ENCODE measurements at places on chromosomes 5 and 9.

GRCh38 chr9:81472701-81473100, 216.6 kb downstream of the TLE1 start:
- no peak for DNase-seq

DNA sequence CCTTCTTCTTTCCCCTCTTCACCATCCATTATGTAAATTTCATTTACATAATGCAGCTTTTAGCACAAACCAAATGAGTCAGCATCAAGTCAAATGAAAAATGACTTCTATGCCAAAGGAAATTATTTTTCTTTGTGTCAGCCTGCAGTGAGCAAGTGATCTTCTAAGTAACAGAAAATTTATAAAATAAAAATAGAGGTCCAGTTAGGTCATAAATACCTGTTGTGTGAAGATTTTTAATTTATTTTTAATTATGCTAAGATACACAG, 16.7 kb upstream of the THG1L start:
- DNase-seq = no peak

DNA sequence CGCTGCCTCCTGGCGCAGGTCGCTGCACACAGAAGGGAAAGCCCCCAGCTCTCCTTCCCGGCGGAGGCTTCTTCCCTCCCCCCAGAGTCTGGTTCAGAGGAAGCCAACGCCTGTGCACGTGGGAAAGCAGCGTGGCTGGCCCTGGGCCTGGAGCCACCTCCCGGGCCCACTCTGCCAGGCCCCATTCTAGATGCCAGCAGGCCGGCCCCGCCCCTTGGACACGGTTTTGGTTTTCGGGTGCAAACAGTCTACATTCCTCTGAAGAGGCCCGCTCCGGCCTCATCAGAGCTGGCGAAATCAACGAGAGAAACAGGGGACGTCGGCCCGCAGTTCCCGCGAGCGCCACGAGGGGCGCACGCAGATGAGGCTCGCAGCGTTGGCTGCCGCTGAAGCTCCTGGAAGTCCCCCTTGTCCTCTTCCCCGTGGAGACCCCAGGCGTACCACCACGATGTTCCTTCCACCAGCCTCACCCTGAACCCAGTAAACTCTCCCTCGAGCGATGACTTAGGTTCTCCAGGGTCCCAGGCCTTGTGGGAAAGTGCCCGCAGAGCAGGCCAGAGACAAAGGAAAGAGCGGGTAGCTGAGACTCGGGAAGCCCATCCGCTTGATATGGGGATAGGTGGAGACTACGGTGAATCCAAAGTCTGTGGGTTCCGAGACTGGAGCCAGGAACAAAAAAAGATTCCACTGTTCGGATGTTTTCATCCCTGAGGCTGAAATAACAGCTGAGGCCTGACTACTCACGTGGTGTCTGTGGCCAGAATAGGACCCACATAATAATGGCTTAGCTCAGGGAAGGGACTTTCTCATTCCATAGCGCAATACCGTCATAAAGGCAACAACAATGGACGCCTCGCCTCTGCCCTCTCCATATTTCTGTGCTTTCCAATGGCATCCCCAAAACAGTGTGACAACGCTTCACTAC, 64.2 kb downstream of the KLF4 start:
- DNase-seq = peak; percentile 56

DNA sequence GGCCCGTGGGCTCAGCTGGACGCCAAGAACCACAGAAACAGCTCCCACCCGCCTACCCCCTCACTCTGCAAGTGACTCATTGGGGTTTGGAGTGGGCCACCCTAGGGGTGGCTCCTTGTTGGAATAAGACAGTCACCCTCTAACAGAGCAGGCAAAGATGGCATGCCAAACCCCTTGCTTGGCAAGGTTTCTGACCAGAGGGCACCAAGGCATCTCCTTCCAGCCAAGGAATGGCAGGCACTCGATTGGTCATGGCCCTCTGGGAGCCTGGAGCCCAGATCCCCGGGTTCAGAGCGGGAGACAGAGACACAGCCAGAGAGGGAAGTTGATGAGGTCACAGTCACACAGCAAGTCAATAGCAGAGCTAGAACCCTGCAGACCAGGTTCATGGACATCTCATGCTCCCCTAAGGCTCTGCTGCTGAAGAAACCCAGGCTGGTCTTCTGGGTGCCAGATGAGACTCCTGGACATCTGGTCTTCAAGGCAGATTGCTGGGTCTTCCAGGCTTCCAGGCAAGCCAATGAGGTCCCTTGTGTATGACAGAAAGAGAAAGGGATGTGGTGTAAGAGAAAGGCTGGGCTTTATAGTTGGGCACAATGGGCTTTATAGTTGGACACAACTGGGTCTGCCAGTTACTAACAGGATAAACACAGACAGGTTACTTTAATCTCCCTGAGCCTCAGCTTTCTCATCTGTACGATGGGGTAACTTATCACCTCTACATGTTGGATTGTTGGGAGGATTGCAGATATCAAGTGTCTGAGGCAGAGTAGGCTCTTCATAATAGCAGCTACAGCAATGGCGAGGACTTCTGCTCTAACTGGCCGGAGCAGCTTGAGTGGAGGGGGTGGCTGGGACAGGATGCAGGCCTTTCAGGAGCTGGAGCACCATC, 23.3 kb upstream of the KIF12 start:
- DNase-seq = no peak

Measured in neuronal stem cell (in vitro differentiated cells).